ENCODE measurements at places on chromosomes 3 and 15.

DNA sequence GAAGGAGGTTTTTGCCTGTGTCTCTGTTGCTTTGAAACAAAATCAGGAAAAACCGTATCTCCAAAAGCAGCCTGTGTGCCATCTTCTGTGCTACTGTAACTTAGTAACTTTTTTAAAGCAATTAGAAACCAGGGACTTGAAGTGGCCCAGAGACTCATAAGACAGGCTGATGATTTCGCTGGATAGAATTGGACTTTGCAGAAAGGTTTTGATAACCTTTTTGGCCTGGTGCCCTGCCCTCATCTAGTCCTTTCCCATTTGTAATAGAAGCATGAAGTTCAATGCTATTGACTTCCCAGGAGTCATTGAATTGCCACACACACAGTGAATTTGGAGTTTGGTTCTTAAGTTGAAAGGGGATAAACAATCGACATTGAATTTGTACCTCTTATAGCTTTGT, 157.2 kb downstream of the PTPRG start:
- no peak for DNase-seq

GRCh38 chr3:66602691-66603090, 101.9 kb upstream of the LRIG1 start:
- no peak for DNase-seq

DNA sequence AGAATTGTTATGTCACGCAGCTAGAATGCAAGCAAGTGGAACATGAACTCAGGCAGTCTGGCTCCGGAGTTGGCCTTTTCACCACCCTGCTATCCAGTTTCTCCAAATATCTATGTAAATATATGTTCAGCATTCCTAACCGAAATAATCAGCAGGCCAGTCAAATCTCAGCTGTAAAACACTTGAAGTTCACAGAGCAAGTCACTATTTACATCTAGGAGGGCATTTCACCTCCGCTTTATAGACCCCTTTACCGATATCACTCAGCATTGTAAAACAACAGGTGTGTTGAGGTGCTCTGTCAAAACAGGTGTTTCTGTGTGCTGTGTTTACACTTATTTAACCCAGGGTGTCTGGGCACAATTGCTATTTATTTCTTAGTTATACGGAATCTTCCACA, 12.2 kb upstream of the HES1 start:
- DNase-seq: no peak

- DNase-seq: no peak
These were observed 468 bp upstream of the GPR62 start for GRCh38 chr3:51954713-51955112.

GRCh38 chr3:85539232-85539631, 580.4 kb downstream of the CADM2 start:
- DNase-seq: no peak

Measured in stimulated activated CD8-positive, alpha-beta memory T cell treated with anti-CD3 and anti-CD28 coated beads, Interleukin-7, amount 100 ng/mL, for 1 hour (primary cell).